Caudate nucleus (tissue), 63 donors: ENCODE measurements at places on chromosomes 7 and 10.
A peak's percentile ranks its signal among the peaks of the same experiment; 100 is the strongest.

DNA sequence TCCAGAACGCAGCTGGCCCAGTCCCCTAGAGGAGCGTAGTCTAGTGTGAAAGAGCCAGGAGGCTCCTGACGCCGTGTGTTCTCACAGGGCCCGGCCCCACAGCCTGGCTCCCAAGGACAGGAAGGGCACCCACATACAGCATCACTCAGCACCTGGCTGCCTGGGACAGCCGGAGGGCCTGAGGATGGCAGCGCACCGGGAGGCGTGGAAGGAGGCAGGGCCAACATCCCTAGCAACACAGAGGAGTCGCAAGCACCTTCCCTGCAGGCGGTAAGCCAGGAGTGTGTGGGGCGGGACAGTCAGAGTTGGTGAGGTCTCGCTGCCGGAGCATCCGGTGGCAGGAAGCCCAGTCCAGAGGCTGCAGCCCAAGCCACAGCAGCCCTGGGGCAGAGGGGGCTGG lies 125.8 kb downstream of the MAD1L1 start:
- DNase-seq = no peak

DNA sequence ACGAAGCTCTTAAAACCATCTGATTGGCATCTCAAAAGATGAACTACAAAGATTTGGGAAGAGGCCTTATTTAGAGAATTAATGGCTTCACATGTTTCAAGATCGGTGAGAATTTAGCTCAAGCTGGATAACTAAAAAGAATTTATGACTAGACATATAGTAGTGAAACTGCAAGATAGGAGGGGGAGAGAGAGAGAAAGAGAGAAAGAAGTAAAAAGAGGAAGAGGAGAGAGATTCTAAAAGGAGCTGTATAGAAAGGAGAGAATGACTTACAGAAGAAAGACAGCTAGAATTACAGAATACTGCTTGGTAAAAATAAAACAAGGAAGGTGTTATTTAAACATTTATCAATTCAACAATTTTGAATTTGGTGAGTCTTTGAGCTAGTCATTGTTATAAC lies 592.3 kb downstream of the SH2D4B start:
- DNase-seq = no peak

DNA sequence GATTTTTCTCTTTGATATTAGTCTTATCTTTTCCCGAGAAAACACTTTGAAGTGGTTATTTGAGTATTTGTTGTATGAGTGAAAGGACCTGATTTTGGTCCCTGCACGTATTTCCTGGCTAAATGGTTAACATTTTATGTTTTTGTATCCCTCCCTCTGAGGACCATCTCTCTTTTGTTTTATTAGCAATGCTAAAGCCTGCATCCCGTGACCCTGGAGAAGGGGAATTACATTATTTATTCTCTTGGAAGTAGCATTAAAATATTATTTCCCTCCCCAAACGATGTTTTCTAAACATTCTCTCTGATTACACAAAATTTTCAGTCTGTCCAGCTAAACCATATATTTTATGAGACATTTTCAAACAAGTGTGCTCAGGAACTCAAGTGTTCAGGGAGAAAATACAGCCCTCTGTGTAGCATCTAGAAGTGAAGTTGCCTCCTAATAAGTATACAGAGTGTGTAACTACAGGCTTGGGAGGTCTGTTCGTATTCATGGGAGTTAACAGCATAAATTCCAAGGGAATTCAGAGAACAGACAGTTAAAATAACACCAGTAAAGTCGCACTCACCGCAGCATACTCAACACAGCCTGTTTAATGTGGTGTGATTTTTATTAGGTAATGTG lies 163.8 kb upstream of the NPVF start:
- no peak for DNase-seq

DNA sequence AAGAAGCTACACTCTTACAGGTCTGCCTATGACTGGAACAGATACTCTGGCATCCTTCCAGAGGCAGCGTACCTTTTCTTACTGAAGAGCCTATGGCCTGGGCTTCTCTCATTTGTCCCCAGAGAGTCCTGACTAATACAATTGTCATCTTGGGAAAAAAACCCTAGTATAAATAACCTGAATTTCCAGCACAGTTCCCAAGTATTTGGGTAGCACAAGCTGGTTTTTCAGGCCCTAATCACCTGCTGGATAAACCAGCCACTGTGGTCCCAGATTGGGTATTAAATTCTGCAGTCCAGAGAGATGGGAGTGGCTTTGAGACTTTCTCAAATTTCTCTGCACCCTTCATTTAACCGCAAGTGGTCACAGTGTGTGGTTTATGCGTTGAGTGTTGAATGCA lies 186.8 kb upstream of the NEBL start:
- no peak for DNase-seq

GRCh38 chr10:50346942-50347341 lies 95.6 kb upstream of the ASAH2 start:
- no peak for DNase-seq

- no peak for DNase-seq
Measured at GRCh38 chr10:62384057-62384446, 9.9 kb downstream of the ZNF365 start.

- no peak for DNase-seq
Measured at GRCh38 chr10:108877095-108877561, 1046.2 kb downstream of the XPNPEP1 start.

DNA sequence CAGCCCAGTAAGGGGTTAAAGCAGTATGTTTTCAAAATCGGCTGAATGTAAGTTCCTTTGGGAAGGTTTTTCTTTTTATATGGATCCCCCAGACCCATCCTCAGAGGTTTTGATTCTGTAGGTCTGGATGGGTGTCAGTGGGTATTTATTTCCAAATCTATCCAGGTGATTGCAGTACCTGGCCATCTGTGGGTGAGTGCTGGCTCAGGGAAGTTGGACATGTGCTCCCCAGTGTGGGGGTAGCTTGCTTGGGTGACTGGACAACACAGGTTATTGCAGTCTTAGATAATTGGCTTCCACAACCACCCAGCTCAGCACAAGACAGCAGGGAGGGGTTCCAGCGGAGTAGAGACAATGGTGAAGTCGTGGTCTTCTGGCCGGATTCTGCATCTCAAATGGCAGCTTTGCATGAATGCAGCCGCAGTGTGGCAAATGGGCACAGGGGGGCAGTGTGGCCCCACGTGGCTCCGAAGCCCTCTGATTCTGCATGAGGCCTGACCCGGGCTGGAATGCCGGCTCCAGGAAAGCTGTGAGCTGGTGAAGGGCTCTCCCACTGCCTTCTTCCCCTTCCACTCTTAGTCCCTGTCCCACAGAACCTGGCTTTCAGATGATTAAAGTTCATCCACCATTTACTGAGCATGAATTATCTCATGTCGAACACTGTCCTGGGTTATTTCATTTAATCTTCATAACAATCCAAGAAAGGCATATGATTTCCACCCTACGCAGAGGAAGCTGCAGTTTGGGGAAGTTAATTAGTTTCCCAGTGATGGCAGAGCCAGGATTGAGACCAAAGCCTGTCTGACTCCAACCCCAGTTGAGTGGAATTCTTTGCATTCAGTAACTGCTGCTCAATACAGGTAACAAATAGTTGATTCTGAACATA lies 64.5 kb upstream of the SYPL1 start:
- peak; percentile 81 for DNase-seq

- no peak for DNase-seq
Measured at GRCh38 chr7:36468370-36469101, 78.9 kb downstream of the ANLN start.

- DNase-seq = no peak
Measured at GRCh38 chr7:38907066-38907465, 1.9 kb downstream of the VPS41 start.

DNA sequence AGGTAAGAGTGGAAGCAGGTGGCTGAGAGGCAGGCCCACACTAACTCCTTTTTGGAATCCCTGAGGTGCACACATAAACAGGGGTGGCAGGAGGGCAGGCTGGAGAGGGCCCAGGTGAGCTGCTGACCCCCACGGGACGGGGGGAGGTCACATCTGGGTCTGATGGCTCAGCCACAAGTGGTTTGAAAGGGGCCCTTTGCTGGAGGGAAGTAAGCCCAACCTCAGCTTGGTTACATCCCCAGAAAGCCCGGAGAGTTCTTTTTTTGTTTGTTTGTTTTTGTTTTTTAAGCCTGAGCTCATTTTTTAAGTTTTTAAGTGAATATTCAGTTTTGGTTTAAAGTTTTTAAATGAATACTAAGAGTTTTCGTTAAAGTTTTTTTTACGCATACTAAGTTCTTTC lies 72.8 kb upstream of the CUX1 start:
- DNase-seq = no peak

- no peak for DNase-seq
Measured at GRCh38 chr10:32072025-32072800, 16.0 kb upstream of the KIF5B start.

DNA sequence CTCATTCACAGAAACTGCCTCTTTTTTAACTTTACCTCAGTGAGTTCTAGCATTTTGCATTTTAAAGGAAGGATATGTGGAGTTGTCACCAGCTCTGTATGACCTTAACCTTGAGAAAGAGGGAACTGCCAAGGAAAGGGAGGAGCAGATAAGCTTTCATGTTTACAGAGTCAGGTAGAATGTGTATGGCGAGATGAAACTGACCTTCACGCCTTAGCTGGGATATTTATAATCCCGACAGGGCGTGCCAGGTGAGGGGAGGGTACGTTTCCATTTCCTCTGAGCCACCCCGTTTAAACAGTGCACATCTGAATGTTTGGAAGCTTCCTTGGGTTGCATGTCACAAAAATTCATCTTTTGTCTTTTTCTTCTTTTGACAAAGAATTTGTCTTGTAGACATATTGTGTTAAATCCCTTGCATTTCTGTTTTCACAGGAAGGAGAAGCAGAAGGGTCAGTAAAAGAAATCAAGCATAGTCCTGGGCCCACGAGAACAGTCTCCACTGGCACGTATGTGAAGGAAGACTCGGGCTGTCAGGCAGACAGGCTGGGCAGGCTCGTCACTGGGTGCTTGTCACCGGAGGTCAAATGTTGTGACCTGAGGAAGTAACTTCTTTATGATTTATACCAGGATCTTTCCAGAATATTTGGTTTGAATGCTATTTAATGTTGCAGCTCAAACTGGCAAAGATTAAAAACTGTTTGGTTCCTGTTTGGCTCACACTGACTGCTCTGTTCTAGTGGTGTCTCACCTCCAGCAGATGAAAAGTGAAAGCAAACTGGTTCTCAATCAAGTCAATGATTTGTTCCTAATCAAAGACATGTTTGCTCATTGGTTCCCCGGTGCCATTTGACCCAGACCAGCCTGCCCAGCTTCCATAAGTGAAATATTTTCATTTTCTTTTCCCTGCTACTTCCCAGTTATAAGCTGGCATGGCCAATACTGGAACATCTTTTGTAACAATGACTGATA lies 16.2 kb downstream of the OPTN start:
- no peak for DNase-seq

DNA sequence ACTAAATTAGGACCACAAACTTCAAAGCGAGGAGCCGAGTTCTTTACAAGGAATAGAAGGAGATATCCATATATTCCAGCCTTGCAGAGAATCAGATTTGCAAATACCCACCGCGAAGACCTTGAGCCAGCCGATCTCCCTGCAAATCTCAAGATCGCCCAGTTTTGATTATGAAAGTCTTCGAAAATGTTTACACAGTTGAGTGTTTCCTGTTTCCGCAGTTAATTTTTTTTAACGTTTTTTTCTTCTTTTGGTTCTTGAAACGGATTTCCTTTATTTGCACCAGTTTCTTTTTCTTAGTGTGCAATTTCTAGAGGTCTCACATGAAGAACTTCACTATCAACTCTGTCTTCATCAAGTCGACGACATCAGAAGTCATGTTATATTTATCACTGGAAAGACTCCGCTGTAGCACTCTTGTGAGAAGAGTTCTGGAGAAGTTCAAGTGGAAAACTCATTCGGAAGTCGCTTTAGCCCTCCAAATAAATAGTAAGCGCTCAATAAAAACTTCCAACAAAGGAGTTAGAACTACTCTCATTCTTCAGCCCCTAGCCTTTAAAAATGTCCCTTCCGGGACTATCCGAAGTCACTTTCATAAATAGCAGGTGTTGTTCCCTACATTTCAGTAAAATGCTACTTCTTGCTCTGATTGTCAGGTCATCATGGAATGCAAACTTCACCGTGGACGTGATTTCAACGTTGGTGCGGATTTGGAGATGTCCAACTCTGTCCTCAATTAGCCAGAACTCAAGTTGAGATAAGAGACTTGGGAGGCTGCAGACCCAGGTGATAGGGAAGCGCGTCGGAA lies 11.9 kb upstream of the SPAG6 start:
- DNase-seq = no peak

GRCh38 chr10:50431791-50432190 lies 180.5 kb upstream of the ASAH2 start:
- DNase-seq = no peak

GRCh38 chr10:71657604-71658466 lies 61.7 kb downstream of the C10orf105 start:
- DNase-seq = no peak

- no peak for DNase-seq
Measured at GRCh38 chr7:1086588-1087464, 1.1 kb upstream of the GPER1 start.

DNA sequence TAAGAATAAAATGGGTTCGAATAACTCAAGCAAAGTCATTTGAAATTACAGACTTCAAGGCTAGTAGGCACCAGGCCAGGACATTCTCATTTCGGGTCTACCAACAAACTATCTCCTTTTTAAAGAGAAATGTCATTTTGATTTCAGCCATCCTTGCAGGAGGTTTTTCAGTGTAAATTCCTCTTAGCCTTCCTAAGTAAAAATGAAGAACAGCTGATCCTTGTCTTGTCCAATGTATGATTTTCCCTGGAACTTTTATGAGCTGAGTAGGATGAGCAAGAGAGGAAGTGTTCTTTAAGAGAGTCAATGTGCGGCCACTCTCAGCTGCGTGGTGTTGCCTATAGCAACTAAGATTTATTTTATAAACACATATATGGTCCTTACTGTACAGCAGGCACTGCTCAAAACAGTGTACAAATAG lies 110.1 kb downstream of the PLCE1 start:
- DNase-seq = no peak

GRCh38 chr10:74451127-74451829 lies 300.3 kb downstream of the ADK start:
- no peak for DNase-seq

DNA sequence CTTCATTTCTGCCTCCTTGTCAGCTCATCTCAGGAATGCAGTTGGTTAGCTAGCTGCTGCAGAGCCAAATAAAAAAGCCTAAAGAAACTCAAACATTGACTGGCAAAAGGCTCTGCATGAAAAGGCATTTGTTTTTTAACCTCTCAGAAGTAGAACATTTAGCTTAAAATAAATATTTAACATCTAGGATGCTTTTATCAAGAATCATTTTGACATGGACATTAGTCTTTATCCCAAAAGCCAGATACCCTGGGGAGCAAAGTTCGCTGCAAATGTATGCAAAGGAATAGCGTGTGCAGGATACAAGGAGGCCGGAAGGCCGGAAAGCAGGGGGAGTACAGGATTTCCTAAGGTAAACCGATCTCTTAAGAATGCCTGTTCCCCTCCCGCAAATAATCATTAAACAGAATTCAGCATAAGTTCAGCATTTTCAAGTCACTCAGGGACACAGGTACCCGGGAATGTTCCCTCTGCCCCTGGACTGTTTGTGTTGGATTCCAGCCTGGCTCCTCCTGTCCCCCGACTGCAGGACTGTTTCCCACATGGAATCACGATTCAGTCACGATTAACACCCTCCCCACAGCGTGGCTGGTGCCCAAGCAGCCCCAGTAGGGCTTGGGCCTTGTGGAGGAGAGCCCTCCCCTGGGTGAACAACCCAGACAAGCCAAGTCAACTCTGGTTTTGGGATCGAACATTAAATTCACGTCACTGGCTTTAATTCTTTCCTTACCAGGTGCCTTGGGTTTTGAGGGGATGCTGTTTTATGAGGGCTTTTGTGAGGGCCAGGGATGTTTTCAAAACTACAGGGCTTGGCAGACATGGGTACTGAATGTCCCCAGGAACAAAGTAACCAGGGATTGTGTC lies 97.8 kb downstream of the HIPK2 start:
- no peak for DNase-seq

- no peak for DNase-seq
Measured at GRCh38 chr10:30155401-30155800, 96.0 kb upstream of the JCAD start.

GRCh38 chr7:154451480-154452457 lies 399.6 kb downstream of the DPP6 start:
- no peak for DNase-seq
